ENCODE measurements at places on chromosomes 2 and 18.

- DNase-seq: no peak
These were observed 8.1 kb downstream of the ASIC4 start for GRCh38 chr2:219522111-219523030.

DNA sequence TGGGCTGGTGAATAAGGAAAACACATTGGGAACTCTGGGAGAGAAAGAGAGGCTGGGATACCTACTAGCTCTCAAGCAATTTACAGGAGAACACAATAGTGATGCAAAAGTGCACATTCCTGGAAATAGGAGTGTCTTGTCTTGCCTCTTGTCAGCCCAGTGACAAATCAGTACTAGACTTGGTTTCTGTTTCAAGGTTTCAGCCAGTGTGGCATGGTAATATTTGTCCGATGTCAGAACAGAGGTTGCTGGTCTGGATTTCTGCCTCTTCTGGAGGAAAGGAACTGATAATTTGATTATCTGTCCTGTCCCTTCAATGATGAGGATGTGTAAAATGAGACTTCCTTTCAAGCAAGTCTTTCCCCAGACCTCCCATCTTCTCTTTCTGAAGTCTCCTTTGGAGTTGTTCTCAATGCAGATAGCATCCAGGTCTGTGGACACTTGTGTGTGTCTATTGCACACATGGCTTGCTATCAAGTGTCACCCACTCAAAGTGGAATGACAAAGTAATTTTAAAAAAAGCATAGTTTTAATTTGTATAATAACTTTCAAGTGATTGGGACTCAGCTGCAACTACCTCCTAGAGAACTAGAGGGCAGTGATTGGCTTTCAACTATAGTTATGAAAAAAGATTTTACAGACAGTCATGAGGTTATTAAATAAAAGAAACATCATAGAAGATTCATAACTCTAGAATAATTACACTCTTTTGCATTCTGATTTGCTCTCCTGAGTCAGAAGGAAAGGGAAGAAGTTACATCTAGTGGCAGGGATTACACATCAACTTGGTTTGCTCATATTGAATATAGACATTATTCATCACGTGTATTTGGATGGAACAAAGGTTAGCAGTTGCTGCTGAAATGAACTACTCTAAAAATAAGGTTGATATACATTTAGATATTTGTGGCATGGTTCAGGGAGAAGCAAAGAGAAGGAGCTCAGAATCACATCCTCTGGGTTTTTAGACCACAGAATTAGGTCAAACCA lies 4.5 kb downstream of the GPR39 start:
- no peak for DNase-seq

DNA sequence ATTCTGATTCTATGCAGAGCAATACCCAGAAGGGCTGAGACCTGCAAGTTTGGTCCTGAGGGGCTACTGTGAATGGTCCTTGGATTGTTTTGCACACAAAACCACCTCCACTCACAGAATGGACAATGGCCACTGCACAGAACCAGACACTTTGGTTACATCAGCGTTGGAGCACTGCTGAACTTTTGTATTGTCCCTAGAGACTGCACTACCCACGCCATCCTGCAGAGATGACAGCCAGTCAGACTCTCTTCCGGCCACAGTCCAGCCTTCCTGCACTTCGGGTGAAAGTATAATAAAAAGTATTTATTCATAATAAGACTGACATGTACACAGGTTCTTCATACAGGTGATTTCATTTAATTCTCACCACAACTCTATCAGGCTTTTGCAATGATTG lies 35.7 kb downstream of the CELF4 start:
- no peak for DNase-seq

GRCh38 chr2:8119782-8120505 lies 561.9 kb upstream of the ID2 start:
- no peak for DNase-seq

DNA sequence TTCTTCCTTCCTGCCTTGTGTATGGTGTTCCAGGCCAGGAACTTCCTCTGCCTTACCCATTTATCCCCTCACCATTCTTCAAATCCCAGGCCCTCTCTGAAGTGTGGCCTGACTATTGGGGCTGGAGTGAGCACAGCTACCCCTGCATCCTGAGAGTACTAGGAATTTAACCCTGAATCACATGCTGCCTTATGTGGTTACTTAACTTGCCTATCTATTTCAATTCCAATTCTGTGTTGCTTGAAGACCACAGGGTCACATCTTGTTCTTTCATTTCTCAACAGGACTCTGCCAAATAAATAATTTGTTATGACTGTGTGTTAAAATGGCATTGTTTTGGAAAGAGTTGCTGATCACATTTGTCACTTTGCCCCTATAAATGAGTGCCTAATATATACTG lies 108.6 kb downstream of the CERS6 start:
- no peak for DNase-seq
